ENCODE measurements at places on chromosomes 3 and 15. TPM values are rescaled to one million over a fixed set of nuclear protein-coding genes. Genes with fewer than 3 reads are reported as not detected.
A peak's percentile ranks its signal among the peaks of the same experiment; 100 is the strongest.

AGBL1 gene
- not detected for polyA plus RNA-seq

WWTR1 gene
- polyA plus RNA-seq, result 65.3 TPM

PRR20G gene
- not detected for polyA plus RNA-seq

GUCA1C gene
- not detected for polyA plus RNA-seq

PRRT3 gene
- 4.1 TPM for polyA plus RNA-seq

ALG1L2 gene
- not detected for polyA plus RNA-seq

GOLGA8G gene
- not detected for polyA plus RNA-seq

ITIH3 gene
- 1.3 TPM for polyA plus RNA-seq

SOX14 gene
- not detected for polyA plus RNA-seq

ZNF385D gene
- 0.57 TPM for polyA plus RNA-seq

VILL gene
- polyA plus RNA-seq, result 4.5 TPM

TUSC7 gene
- not detected for polyA plus RNA-seq

ISLR2 gene
- polyA plus RNA-seq, result not detected

SKOR1 gene
- polyA plus RNA-seq, result 0.06 TPM

GRCh38 chr3:123449997-123450604 lies 1.2 kb upstream of the ADCY5 start:
- no peaks in the 10 kb centered on the region for H3K4me1 ChIP-seq
- no peak overlapping the region for H3K27ac ChIP-seq
- peaks cover 73% of the 10 kb centered on the region for H3K27me3 ChIP-seq
- no peak for DNase-seq

- DNase-seq, result no peak
- no peaks in the 10 kb centered on the region for H3K27me3 ChIP-seq
- no peak overlapping the region for H3K4me3 ChIP-seq
- no peak overlapping the region for H3K27ac ChIP-seq
- H3K36me3 ChIP-seq, result no peaks in the 10 kb centered on the region
Measured at GRCh38 chr3:82610236-82610635, 848.8 kb upstream of the GBE1 start.

DNA sequence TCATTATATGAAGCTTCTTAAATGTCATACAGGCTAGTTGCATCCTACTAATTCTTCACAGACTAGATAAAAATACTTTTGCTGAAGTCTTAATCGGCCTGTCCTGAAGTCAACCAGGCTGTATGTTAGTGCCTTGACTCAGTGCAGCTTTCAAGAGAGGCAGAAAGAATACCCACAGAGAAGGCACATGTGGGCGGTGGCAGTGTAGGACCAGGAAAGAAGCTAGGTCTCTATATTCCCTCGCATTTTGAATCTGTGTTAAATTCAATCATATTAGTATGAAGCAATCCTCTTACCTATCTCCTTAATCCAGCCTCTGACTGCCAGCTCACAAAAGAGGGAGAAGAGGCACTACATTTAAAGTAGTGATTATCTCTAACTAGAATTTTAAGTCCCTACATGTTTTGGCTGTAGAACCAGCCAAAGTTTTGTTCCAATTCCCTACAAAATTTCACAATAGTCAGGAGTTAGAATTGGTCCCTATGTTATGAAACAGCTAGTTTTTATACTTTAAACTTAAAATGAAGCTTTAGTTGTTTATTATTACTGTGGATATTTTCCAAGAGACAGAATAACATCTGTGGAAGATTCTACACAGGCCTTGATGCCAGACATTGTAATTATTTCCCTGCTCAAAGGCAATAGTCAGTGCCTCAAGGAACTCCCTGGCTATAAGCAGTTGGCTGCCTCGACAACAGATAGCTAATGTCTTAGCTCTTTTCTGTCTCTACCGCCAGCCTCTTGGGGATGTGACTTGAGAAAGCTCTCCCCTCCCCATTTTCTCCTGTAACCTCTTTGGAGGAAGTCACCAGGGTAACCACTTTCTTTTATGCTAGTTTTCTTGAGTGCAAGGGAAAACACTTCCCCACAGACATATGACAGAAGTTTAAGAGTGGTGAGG lies 31.9 kb downstream of the CRTC3 start:
- H3K4me3 ChIP-seq, result no peak overlapping the region
- peak overlapping the region; percentile 98 for H3K27ac ChIP-seq
- no peaks in the 10 kb centered on the region for H3K27me3 ChIP-seq
- peak; percentile 81 for DNase-seq
- H3K36me3 ChIP-seq, result peaks cover 4% of the 10 kb centered on the region
- H3K4me1 ChIP-seq, result peaks cover 39% of the 10 kb centered on the region

DNA sequence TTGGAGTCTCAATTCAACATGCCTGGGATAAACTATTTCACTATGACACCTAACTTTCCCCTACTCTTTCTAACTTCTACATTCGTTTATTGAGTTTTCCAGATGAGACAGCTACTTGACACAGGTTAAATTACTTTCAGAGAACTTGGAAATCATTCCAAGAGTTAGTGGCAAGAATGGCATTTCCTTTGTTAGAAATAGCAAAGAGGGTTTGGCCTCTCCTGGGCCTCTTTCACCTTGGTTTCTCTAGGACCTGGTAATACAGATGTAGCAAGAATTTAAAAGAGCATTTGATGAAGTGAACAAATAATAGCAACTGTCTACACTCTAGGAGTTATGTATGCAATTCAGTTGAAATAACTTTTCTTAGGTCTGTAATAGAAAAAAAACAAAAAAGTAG lies 748.9 kb downstream of the MECOM start:
- no peak overlapping the region for H3K27ac ChIP-seq
- H3K4me3 ChIP-seq, result no peak overlapping the region
- H3K4me1 ChIP-seq, result no peaks in the 10 kb centered on the region
- H3K36me3 ChIP-seq, result no peaks in the 10 kb centered on the region

GRCh38 chr3:149393345-149394160 lies 16.1 kb upstream of the TM4SF1 start:
- no peak overlapping the region for H3K4me3 ChIP-seq
- no peak overlapping the region for H3K27ac ChIP-seq
- H3K4me1 ChIP-seq, result peaks cover 16% of the 10 kb centered on the region
- H3K36me3 ChIP-seq, result no peaks in the 10 kb centered on the region
- no peaks in the 10 kb centered on the region for H3K27me3 ChIP-seq
- DNase-seq, result peak; percentile 83

GRCh38 chr15:83697716-83698115 lies 43.8 kb downstream of the ADAMTSL3 start:
- DNase-seq, result no peak
- no peaks in the 10 kb centered on the region for H3K36me3 ChIP-seq
- no peaks in the 10 kb centered on the region for H3K27me3 ChIP-seq
- H3K4me1 ChIP-seq, result peaks cover 3% of the 10 kb centered on the region
- no peak overlapping the region for H3K27ac ChIP-seq

- H3K4me3 ChIP-seq, result no peak overlapping the region
- DNase-seq, result no peak
- no peak overlapping the region for H3K27ac ChIP-seq
- no peaks in the 10 kb centered on the region for H3K36me3 ChIP-seq
Measured at GRCh38 chr15:25171111-25171811, 216.5 kb downstream of the SNRPN start.

DNA sequence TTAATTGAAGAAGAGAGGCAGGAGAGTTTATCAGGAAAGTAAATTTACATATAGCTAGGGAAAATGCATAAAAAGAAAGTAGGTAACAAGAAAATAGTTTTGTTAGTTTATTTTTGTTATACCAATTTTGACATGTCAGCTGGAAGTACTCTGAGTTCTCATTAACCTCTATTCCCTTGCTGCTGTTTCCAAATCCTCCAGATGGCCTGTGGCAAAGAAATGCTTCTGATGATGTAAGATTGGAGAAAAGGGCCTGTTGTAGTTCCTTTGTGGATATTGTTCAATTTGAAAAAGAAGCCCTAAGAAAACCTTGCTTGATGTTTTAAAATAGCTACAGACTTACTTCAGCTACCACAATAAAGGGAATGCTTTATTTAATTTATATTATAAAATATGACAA lies 192.9 kb upstream of the SLITRK3 start:
- H3K36me3 ChIP-seq, result no peaks in the 10 kb centered on the region
- no peaks in the 10 kb centered on the region for H3K27me3 ChIP-seq
- no peak overlapping the region for H3K4me3 ChIP-seq
- no peak for DNase-seq
- no peaks in the 10 kb centered on the region for H3K4me1 ChIP-seq

DNA sequence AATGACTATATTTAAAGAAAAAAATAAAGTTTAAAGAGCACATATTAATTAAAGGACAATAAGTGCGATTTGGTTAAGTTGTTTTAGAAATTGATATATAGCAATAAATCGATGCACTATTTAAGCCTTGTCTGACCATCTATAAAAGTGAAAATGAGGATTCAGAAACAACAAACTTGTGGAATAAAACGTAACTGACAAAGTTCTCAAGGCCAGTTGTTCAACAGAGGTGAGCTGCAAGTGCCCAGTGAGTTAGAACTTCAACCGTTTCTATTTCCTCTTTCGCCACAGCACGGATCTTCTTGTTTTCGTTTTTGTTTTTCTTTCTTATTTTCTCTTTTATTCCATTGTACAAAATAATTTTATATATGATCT lies 724.9 kb upstream of the ARRDC4 start:
- H3K27me3 ChIP-seq, result no peaks in the 10 kb centered on the region
- H3K27ac ChIP-seq, result no peak overlapping the region
- H3K4me1 ChIP-seq, result no peaks in the 10 kb centered on the region

GRCh38 chr3:81884791-81885190 lies 123.3 kb upstream of the GBE1 start:
- H3K4me3 ChIP-seq, result no peak overlapping the region
- no peaks in the 10 kb centered on the region for H3K36me3 ChIP-seq
- no peak overlapping the region for H3K27ac ChIP-seq

DNA sequence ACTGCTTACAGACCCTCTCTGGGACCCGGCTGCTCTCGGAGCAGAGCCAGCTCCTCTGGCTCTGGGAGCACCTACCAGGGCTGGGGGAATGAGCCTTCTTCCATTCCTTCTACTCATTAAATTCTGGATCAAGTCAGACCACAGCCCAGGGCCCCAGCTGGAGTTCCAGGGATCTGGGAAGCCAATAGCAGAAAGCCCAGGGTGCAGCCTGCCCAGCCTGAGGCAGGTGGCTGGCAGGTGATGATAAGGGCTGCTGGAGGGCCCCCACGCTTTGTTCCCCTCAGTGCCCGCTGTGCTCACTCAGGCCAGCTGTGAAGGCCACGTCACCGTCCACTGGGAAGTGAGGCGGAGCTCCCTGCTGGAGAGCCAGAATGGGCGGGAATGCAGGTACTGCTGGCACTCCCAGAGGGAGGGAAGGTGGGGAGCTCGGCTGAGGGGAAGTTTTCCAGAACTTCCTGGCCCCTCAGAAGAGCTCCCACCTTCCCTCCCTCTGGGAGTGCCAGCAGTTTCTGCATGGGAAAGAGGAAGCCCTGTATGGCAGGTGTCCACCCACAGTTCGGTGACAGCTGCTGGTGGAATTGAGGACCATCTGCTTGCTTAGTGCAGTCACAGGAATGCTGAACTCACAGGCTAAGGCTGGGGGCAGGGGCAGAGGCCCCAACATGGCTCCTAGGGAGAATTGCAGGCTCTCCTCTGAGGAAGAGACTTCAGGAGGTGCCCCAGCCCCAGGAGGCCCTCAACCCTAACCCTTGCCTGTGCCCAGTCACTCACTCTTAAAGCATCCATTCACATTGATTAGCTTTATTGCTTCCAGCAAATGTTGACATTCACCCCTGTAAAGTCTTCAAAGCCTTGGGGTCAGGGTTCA lies 12.6 kb upstream of the RTP3 start:
- no peaks in the 10 kb centered on the region for H3K27me3 ChIP-seq
- H3K4me1 ChIP-seq, result peaks cover 12% of the 10 kb centered on the region

GRCh38 chr3:157407769-157408168 lies 28.9 kb upstream of the PTX3 start:
- H3K27ac ChIP-seq, result no peak overlapping the region
- peak; percentile 26 for DNase-seq
- peaks cover 5% of the 10 kb centered on the region for H3K4me1 ChIP-seq

GRCh38 chr3:11576453-11576852 lies 67.3 kb downstream of the VGLL4 start:
- no peak for DNase-seq
- no peak overlapping the region for H3K27ac ChIP-seq
- no peaks in the 10 kb centered on the region for H3K27me3 ChIP-seq
- peaks cover 5% of the 10 kb centered on the region for H3K4me1 ChIP-seq
- no peak overlapping the region for H3K4me3 ChIP-seq
- H3K36me3 ChIP-seq, result peaks cover 22% of the 10 kb centered on the region

DNA sequence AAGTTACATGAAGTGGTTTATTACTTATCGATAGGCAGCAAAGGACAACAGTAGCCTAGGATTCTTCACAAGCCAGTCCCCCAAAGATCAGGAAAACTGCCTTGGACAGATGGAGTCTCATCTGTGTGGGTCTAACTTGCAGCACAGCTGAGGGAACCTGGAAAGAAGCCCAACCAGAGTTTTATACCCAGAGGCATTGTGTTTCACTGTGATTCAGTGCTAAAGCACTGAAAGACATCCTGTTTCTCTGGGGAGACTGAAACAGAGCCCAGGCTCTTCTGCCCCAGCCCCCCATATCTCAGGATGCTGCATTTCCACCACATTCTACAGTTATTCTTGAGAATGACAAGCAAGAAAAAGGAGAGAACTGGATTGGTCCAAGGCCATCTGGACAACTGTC lies 48.2 kb upstream of the PYDC2 start:
- H3K27me3 ChIP-seq, result no peaks in the 10 kb centered on the region
- H3K27ac ChIP-seq, result no peak overlapping the region
- DNase-seq, result peak; percentile 97

DNA sequence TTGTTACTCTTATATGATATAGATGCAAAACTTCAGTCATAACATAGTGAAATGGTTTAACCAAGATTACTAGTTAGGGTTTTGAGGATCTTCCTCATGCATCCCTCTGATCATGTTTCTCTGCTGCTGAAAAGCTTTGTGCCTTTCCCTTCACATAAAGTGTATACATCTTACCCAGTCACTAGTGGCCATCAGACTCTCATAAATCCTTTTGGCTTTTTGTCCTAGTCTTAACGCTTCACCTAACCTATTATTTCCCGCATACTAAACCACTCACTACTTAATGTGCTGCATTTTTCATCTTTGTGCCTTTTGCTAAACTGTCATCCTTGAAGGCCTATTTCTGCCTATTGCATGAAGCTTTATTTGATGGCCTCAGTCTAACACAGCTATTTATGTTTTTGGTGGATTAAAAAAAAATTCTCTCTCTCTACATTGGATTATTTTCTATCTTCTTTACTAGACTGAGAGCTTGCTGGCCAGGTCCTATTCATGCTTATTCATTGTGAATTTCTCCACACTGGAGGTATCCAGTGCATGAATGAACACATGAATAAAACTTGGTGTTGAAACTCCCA lies 717.6 kb upstream of the GOLIM4 start:
- H3K27ac ChIP-seq, result no peak overlapping the region
- H3K4me3 ChIP-seq, result no peak overlapping the region
- no peaks in the 10 kb centered on the region for H3K36me3 ChIP-seq
- H3K4me1 ChIP-seq, result no peaks in the 10 kb centered on the region
- DNase-seq, result no peak
- H3K27me3 ChIP-seq, result no peaks in the 10 kb centered on the region

- no peaks in the 10 kb centered on the region for H3K36me3 ChIP-seq
- no peak overlapping the region for H3K27ac ChIP-seq
- DNase-seq, result no peak
- H3K4me1 ChIP-seq, result no peaks in the 10 kb centered on the region
- H3K27me3 ChIP-seq, result no peaks in the 10 kb centered on the region
Measured at GRCh38 chr3:189027626-189028155, 144.1 kb upstream of the TPRG1 start.

GRCh38 chr15:88930579-88930978 lies 17.4 kb upstream of the MFGE8 start:
- no peak overlapping the region for H3K27ac ChIP-seq
- no peaks in the 10 kb centered on the region for H3K27me3 ChIP-seq
- no peak overlapping the region for H3K4me3 ChIP-seq
- no peaks in the 10 kb centered on the region for H3K36me3 ChIP-seq
- peaks cover 4% of the 10 kb centered on the region for H3K4me1 ChIP-seq
- DNase-seq, result no peak

GRCh38 chr3:74021449-74021848 lies 396.7 kb upstream of the PDZRN3 start:
- no peak for DNase-seq
- H3K36me3 ChIP-seq, result no peaks in the 10 kb centered on the region
- no peaks in the 10 kb centered on the region for H3K4me1 ChIP-seq
- H3K4me3 ChIP-seq, result no peak overlapping the region
- H3K27me3 ChIP-seq, result no peaks in the 10 kb centered on the region
